CD4-positive, alpha-beta T cell treated with Interleukin-15 for 4 hours (primary cell): ENCODE measurements at places on chromosomes 1 and 21.
A peak's percentile ranks its signal among the peaks of the same experiment; 100 is the strongest.

DNA sequence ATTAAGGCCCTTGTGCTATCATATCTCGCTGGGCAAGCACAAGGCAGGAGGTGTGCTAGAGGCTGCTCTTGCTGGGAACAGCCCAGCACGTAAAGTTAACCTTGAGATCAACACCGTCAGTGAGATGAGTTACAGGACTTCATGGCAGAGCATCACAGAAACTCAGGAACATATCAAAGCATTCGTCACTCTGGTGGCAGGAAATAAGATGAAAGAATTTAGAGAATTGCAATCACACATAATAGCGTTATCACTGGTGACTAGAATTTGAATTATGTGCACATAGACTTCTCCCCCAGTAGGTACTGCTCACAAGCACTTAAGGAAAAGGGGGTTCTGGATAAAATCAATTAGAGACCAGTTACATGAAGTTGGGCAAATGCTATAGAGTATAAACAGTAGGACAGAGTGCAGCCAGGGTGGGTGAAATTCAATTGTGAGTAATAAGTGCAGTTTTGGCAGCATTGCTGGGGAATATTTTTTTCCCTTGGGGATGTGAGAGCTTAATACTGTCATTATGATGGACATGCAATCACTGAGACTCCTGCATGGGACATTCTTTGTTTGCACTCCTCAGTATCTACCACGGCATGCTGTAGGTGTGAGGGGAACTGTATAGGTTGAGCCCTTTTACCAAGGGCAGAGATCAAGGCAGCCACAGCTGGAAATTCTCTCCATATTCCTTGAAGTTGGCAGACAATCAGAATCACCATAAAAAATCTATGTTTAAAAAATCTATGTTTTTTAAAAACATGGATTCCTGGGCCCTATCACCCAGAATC, 44.2 kb upstream of the ARHGAP29 start:
- DNase-seq: no peak

DNA sequence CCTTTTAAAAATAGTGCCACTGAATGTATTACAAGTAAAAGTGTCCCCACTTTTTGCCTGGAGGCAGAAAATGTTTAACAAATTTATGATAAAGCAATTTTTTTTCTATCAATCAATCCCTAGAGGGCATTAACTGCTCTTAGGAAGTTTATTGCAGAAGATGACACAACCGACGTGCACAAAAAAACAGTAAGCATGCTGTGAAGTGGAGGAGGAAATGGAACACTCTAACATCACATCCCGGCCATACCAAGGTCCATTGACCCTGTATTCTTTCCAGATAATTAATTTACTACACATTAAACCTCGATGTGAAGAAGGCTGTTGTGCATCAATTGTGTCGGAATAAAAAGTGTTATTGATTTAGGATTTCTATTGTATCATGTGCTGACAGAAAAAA, 264.9 kb upstream of the NR5A2 start:
- DNase-seq: no peak

- DNase-seq: no peak
Observed at GRCh38 chr21:17540530-17540929, 27.7 kb downstream of the CXADR start.

DNA sequence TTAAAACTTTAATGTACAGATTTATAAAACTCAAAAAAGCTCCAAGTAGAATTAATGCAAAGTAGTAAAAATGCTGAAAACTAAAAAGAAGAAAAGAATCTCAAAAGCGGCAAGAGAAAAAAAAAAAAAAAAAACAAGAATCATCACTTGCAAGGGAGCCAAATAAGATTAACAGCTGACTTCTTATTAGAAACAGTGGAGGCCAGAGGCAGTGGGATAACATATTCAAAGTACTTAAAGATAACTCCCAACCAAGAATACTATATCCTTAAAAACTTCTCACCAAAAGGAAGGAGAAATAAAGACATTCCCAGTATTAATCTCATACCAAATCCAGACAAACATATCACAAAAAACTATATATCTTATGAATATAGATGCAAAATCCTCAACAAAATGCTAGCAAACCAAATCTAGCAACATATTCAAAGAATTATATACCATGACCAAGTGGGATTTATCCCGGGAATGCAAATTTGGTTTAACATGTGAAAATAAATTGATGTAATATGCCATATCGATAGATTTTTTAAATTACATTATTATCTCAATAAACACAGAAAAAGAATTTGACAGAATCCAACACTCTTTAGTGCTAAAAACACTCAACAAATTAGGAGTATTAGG, 62.7 kb downstream of the CAMK2N1 start:
- no peak for DNase-seq

- DNase-seq: peak; percentile 58
Observed at GRCh38 chr21:42456457-42456856, 39.6 kb downstream of the RSPH1 start.

DNA sequence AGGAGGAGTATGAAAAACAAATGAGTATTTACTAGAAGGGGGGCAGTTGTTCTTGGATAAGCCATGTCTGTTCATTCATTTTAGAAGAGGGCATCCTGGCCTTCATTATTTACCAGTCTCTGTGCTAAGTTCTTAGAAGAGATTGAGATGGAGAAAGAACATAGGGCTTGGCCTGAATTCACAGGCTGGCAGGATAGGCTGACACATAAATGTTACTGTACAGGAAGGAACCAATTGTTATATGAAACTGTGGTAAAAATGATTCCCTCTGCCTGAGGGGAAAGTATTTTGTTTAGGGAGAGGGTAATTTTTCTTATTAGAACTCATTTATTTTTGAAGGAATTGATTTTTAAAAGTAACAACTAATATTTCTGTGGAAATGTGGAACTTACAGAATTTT, 99.5 kb downstream of the MAN1A2 start:
- DNase-seq: no peak

- DNase-seq: no peak
Observed at GRCh38 chr1:222777977-222778376, 36.9 kb upstream of the DISP1 start.

DNA sequence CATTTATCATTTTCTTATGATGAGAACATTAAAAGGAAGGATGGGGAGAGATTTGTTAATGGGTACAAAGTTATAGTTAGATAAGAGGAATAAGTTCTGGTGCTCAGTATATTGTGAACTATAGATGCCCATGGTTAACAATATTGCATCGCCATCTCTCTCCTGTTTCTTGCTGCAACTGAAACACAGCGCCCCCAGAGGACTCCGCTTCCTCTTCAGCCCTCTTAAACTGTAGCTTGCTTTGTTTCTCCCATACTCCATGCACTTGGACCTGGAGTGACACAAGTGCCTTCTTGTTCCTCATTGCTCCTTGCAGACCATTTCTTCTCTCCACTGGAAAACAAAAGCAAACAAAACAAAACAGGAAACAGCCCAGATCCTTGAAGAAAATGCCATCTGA, 70.1 kb upstream of the NTPCR start:
- no peak for DNase-seq

GRCh38 chr1:55309786-55310504, 94.8 kb upstream of the USP24 start:
- DNase-seq: no peak
